ENCODE measurements at places on chromosomes 2 and 18.

- DNase-seq, result no peak
These were observed 589.0 kb downstream of the ZEB2 start for GRCh38 chr2:143930891-143931290.

DNA sequence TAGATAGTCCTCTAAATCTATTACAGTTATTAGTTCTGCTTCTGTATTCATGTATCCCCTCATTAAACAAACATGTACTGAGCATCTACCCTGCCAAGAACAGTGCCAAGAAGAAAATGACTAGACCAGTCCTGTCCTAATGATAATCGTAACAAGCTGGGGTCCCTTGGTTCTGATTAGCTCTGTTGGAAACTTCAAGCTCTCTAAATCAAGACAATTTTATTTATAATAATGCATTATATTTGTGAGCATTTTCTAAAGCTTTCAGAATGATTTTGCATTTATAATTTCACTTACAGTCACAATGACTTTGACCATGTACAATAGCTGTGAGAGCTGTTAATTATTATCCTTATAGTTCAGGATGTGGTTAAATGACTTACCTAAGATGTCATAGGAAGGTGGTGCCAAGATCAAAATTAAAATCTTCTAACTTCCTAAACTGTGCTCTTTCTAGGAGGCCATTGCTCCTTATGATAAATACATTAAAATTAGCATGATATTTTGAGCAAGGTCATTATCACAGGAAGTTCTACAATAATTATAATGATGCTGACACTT is 336.5 kb upstream of the SLC39A10 start:
- DNase-seq, result no peak

GRCh38 chr2:228181098-228182019 is at the start of gene SPHKAP:
TSS of gene SPHKAP (minus strand) at chr2:228181687. CDS start at chr2:228181598, 89 bp downstream.
- no peak for DNase-seq

DNA sequence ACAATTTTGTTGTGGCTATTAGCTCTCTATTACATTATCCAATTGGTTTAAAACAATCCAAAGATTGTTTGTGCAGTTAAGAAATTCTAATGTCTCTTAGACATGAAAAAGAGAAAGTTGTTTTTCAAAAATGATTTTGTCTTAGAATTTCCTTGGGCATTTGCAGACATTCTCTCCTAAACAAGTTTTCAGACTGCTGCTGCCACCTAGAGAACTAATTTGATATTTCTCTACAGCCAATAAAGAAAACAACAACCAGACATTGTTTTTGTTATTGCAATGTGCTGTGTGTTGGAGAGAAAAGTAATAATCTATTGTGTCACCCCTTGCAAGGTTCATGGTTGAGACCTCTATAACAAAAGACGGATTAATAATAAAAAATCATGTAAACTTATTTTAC is 119.0 kb upstream of the SYT4 start:
- DNase-seq, result no peak

DNA sequence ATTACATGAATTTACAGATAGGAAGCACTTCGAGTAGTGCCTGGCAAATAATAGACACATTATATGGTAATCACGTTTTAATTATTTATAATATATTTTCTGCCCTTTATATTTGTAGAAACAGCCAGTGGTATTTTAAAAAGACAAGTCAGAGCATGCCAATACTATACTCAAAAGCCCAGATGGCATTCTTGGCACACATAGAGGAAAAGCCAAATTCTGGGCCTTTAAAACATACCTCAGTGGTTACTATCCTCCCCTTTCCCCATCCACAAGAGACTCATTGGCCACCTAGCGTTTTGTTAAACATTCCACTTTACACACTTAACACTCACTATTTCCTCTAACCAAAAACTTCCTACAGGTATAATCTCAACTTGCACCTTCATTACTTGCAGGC is 63.3 kb upstream of the ZNF804A start:
- DNase-seq, result no peak

DNA sequence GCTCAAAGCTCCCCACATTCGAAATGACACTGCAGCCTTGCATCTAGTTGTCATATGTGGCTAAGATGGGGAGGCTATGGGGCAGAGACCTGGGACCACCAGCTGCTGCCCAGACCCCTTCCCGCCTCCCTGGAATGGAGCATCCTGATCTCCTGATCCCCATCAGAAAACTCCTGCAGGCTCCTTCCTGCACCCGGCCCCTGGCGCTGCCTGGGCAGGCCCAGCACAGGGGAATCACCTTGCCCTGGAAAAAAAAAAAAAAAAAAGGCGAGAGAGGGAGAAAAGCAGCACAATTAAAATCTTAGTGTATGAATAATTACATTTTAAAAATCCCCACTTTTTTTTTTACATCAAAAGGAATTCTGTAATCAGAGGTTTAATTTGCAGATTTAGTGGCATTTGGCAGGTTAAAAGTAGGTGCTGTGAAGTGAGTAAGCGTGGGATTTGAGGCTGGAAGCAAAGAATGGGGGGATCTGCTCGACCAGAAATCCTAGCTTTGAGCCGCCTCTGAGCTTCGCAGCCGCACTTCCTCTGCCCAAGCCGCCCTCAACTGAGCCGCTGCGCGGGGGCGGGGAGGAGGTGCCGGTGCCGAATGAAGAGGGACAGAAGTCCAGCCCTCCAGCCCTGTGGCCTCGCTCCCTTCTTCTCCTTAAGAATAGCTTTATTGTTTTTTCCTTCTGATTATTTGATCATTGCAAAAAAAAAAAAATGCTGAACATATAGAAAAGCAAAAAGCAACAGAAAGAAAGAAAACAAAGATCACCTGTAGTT is 30.0 kb downstream of the THNSL2 start:
- DNase-seq, result no peak

DNA sequence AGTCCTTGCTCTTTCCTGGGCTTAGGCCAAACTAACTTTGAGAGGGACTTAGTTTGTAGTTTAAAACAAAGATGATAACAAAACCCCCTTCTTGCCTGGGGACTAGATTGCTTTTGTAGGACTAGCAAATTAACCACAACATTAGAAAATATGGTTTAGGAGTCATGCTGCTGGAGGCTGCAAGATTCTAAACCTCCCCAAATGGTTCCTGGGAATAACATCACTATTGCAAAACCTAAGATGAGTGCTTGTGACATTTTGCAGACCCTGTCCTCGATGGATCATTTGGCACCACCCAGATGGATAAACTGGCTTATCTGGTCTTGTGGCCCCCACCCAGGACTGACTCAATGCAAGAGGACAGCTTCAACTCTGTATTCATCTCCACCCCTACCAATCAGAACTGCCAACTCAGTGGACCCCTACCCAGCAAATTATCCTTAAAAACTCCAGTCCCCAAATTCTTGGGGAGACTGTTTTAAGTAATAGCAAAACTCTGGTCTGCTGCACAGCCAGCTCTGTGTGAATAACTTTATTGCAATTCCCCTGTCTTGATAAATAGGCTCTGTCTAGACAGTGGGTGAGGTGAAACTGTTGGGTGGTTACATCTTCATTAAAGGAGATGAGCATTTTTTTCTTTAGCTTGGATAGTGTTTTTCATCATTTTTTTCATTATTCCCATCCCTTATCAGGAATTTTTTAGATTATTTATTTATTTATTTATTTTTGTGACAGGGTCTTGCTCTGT is 58.9 kb downstream of the SPTBN1 start:
- no peak for DNase-seq

- DNase-seq, result no peak
These were observed 41.5 kb upstream of the TANK start for GRCh38 chr2:161118722-161119121.

DNA sequence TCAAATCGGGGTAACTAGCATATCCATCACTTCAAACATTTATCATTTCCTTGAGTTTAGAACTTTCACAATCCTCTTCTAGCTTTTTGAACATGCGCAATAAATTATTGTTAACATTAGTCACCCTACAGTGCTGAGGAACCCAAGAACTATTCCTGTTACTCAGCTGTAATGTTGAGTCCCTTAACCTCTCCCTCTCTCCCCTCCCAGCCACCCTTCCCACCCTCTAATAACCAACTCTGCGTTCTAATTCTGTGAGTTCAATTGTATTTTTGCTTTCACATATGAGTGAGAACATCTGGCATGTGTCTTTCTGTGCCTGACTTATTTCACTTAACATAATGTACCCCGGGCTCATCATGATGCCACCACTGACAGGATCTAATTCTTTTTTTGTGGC is 78.6 kb upstream of the RANBP2 start:
- DNase-seq, result no peak

DNA sequence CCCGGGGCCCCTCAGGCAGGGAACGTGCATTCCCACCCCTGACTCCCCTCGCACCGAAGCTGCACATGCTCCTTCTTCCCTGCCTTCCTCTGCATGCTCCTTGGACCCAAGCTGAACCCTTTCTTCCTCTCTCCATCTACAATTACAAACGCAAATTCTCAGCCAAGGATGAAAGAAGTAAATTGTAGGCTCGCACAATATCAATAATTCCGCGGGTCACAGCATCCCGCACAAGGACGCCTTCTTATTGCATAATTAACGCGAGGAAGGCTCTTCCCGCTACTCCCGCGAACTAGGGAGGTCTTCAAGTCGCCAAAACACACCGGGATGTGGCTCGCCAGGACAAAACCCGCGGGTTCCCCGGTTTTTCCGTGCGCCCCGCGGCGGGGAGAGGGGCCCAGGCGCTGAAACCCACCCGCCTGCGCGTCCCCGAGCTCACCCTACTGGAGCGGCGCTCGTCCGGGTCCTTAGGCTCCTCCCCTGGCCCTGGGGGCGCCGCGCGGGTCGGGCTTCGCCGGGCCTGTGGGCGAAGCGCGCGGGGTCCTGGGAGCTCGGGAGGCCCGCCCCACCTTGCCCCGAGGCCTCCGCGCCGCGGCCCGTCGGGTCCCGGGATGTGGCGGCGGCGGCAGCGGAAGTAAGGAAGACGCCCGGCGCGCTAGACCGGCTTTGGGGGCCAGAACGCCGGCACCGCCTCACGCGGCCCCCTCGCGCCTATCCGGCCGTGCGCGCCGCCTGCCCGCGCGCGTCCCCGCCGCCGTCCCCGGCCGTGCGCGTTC is at the start of gene CHST10:
Gene CHST10 (minus strand): TSS at position 734 of the 776 bp plus-strand sequence. CDS start 10,993 bp downstream, outside the sequence.
- DNase-seq, result peak; percentile 11

DNA sequence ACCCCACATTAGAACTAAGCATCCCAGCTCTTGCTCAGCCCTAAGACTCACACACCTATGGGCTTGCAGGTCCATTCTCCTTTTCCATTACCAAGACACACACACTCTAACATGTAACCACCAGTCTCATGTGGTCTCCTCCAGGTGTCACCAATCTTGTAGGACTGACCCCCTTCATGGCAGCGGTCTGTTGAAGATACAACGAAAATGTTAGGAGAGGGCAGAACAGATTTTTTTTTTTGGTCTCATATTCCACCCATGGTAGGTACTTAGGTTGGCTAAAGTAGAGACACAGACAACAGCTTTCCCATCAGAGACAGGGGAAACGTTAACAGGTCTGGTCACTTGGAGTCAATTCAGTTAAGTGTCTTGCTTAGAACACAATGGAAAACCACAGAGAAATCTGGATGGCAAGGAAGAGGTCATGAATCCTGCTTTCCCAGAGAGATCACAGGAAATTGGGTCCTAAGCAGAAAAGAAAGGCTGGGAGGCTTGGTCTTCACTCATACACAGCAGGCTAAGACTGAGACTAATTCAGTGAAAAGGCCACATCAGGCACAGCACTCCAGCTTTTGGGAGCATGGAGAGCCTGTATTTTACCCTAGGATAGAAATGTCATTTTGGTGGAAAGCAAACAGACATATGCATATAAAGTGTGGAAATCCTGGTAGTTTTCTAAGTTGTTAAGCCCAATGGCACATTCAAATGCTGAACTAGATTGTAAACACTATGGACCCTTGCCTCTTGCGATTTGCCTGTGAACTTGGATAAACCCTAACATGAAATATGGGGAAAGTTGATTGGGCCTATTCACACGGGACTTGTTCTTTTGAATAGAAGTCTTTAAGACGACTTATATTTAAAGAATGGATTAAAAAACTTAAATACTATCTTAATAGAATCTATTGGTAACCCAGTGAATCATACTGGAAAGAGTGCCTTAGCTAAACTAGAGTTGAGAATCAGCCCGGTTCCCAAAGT is 3.8 kb downstream of the FN1 start:
- DNase-seq, result no peak

- DNase-seq, result no peak
These were observed 5.6 kb upstream of the WDR7 start for GRCh38 chr18:56645415-56646016.

GRCh38 chr2:45962177-45962921 is 310.9 kb downstream of the PRKCE start:
- no peak for DNase-seq

DNA sequence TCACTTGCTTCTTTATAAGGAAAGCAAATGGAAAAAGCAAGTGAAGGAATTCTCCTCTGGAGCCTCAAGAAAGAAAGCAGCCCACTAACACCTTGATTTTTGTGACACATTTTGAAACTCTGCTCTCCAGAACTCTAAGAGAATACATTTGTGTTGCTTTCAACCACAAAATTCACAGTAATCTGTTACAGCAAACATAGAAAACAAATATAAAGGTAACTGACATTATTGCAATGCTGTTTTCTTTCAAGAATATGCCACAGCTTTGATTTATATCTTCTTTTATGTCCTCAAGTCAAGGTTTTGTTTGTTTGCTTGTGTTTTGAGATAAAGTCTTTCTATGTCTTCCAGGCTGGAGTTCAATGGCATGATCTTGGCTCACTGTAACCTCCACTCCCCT is 103.1 kb upstream of the FIGN start:
- no peak for DNase-seq

- DNase-seq, result no peak
These were observed 118.6 kb upstream of the EML6 start for GRCh38 chr2:54604871-54605270.

- DNase-seq, result no peak
These were observed 270.2 kb downstream of the LOXHD1 start for GRCh38 chr18:46386788-46387187.

DNA sequence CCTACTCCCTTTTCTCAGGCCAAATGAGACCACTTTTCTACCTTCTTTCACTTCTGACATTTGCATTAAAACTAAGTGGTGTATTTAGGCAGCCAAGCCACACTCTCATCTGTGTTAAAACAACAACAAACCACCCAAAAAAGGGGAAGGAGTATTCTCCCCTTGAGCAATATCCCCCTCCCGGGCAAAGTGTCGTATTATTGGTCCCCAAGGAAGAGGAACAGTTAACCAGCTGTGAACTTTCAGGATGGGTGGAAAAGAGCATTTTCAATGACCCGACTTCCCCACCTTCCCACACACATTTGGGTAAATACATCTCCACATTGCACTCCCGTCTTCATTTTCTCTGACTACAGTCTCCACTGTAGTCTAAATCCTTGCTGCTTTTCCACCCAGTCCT is 44.3 kb downstream of the FEZ2 start:
- no peak for DNase-seq
